ENCODE measurements at places on chromosomes 3 and 15. TPM values are rescaled to one million over a fixed set of nuclear protein-coding genes. Genes with fewer than 3 reads are reported as not detected.
A peak's percentile ranks its signal among the peaks of the same experiment; 100 is the strongest.

SCG3 gene
- total RNA-seq, result not detected

HOMER2 gene
- 18.5 TPM for total RNA-seq

ACTRT3 gene
- 0.67 TPM for total RNA-seq

SNTN gene
- total RNA-seq, result not detected

ASB14 gene
- not detected for total RNA-seq

C3orf80 gene
- not detected for total RNA-seq

DNA sequence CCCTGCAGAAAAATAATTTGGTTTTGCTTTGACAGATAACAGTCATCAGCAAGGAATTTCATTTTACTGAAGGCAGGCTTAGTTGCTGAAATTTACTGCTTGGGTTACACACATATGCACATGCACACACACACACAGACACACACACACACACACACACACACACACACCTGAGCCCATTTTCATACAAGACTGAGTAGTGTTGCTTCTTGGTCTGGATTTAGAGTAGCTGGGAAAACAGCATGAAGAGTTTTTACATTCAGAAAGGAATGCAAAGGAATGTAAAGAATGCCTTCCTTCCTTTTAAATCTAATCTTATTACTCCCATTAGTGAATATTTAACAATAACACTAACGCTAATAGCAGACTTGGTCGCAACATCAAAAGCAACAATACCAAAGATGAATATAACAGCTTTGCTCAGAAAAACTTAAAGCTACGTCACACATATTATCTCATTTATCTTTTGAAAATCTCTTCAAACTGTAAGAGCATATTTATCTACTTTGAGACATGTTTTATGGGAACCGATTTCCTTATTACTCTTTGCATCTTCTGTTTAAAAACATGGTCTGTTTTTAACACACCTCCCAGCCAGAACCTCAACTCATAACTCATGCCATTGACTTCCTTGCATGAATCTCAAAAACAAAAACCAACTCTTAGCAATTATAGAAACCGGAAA is 32.5 kb downstream of the RFTN1 start:
- DNase-seq, result no peak

DNA sequence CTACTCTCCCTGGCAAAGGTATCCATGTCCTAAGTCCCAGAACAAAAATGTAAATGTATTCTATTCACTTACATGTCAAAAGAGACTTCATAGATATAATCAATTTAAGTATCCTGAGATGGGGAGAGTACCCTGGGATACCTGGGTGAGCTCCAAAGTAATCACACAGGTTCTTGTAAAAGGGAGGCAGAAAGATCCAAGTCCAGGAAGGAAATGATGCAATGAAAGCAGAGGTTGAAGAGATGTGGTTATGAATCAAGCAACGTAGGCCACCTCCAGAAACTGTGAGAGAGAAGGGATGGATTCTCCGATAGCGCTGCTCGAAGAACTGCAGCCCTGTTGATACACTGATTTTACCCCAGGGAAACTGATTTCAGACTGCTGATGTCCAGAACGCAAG is 93.9 kb upstream of the VGLL3 start:
- no peak for DNase-seq

GRCh38 chr15:24878153-24878552 is 76.6 kb upstream of the SNRPN start:
- DNase-seq, result no peak

DNA sequence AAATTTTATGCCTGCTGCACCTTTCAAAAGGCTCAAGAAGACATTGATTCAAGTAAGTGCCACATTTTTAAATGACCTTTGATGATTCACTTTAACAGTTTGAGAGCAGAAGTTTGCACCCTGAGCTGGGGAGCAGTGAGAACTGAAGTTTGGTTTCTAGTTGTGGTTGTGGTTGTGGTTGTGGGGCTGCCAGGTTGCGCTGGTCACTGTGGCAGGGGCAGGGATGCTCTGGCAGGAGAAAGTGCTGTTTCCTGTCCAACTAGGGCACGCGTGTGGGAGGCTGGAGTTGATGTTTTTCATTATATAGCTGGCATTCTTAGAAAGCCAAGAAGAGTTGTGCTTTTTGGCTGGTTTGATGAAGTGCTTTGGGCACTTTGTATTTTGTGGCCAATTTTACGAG is 339.7 kb upstream of the NR2F2 start:
- DNase-seq, result no peak

DNA sequence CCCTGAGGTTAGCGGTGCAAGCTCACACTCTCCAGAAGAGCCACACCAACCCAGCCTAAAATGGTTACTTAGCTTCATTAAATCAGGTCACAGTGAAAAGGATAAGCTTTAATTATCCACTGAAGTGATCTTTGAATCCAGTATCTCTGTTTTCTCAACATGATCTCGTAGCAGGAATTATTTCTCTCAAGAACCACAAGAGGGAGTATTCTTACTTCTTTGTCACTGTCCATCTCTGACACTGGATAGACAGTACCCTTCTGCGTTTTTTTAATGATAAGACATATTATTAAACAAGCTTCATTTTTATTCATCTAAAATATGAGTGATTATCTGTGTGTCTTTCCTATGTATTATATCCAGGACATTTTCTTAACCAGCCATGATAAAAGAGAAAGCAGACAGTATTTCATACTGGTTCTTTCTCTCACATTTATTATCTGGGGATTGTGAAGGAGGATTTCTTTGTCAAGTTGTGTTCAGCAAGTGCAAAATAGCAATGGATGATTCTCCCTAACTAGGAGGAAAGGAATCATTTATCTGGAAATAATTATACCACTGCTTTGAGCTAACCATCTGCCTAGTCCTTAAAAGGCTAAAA is 105.4 kb upstream of the CCDC54 start:
- peak; percentile 26 for DNase-seq

DNA sequence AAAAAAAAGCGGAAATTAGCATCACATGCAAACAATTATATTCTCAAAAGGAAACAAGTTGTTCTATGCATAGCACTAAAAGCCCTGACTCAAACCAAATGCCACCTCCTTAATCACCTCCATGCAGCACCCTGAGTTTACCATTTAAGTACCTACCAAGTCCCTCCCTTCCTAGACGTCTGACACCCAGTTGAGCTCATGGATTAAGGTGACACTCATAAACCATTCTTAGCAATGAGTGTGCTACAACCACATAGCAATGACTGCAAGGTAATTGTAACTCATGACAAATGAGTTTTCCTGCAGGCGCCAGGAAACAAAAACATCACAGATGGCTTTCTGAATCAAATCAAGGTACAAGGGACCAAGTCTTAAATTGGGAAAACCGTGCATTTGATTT is 32.0 kb downstream of the WWTR1 start:
- no peak for DNase-seq

DNA sequence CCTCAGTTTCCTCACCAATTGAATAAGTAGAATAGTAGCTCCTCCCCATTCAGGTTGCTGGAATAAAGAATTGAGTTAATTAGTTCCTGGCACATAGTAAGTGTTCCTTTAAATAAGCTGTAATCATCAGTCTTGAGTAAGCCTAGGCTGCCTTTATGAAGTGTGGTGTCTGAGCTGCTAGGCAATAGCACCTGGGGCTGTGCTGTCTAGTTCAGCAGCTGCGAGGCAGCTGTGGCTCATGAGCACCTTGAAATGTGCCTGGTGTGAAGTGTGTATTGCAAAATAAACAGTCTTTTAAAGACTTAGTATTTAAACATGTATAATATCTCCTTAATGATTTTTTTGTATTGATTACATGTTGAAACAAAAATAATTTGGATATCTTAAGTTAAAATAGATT is 77.6 kb downstream of the TOP2B start:
- no peak for DNase-seq

DNA sequence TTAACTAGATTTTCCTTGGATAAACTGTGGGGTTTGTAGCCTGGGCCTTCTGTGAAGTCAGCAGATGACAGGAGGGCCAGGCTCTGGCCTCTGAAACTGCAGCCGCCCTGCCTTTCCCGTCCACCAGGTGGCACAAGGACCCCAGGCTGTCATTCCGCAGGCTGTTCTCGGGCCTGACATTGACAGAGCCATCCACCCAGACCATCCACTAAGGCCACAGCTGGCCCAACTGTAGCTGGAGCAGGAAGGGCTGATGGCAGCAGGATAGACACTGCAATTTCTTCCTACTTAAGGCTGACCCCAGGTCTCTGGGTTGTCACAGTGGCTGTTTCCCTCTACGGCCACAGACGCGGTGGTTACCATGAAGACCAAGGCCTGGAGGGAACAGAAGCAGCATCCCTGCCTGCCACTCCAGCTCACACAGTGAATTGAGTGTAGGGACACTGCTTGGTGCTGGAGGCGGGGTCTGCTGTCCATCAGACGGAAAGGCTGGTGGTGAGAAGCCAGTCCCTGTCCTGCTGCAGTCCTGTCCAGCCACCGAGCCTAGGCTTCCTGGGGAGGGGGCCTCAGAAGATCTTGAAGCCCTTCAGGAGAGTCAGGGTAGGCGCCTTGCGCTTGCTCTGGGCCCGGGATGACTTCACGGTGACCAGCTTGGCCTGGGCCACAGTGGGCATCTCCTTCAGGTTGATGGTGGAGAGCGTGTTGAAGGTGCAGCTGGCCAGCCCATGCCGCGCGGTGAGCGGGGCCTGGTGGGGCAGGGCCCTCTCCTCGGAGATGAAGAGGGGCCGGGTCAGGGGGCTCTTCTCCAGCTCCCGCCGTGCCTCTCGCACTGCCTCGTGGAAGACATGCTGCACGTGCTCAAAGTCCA is 9.4 kb downstream of the SLC51B start:
- DNase-seq, result peak; percentile 61

GRCh38 chr3:149506540-149506939 is 32.0 kb downstream of the TM4SF4 start:
- no peak for DNase-seq

DNA sequence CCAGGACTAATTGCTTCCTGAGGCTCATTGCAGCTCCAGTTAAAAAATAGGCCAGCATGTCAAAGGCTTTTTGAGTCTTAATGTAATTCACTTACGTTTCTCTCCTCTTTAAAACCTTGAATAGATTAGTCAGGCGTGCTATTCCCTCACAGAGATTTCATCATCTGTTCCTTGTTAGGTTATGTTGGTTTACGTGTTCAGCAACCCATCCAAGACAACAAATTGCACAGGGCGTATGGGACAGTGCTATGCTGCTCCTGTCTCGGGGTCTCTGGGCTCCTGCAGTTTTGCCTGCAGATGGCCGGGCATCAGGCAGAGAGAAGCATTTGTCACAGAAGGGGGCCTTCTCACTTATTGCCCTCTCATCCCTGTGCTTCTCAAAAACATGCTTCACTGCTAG is 117.1 kb downstream of the CHDH start:
- no peak for DNase-seq

GRCh38 chr3:29153811-29154210 is 127.1 kb upstream of the RBMS3 start:
- no peak for DNase-seq

GRCh38 chr3:11954312-11954934 is 49.8 kb upstream of the SYN2 start:
- no peak for DNase-seq

DNA sequence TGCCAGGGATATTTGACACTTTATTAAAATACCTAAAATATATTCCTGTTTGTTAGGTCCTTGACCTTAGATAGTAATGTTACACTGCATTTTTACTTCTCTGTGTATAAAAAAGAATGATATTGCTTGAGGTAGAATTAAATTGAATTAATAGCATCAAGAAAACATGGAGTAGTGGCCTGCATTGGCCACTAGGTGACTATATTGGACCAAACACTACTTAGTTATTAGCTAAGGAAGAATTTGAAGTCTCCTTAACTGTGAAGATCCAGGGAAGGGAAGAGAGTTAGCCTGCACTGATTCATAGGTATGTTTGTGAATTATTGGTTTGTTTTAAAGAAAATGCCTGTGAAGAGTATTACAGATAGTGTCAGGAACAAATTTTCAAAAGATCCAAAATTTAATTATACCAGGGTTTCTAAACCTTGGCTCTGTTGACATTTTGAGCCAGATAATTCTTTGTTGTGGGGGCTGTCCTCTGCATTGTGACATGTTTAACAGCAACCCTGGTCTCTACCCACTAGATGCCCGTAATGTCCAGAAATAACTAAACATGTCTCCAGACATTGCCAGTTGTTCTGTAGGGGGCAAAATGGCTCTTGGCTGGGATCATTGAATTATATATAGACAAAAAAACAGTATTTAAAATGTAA is 103.6 kb upstream of the THSD4 start:
- peak; percentile 37 for DNase-seq

- no peak for DNase-seq
Measured at GRCh38 chr3:29416514-29416913, 135.6 kb downstream of the RBMS3 start.

DNA sequence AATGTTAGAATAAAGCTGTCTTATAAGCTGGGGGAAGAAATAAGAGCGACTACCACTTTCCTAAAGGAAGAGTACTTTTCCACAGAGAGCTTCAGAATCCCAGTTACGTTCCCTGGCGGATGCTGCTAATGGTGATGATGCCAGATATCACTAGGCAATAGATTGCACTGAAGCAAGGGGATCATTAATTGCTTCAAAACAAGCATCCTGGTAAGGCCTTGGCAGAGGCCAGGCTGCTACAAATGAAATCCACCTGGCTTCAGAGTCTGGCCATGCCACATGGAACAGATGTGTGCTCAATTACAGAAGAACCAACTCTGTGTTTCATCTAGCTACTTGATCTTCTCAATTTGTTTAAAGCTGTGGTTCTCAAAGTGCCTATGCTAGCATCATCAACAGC is 129.2 kb upstream of the IL12A start:
- no peak for DNase-seq

GRCh38 chr15:61764141-61764540 is 296.1 kb downstream of the VPS13C start:
- DNase-seq, result no peak

GRCh38 chr3:42339321-42339720 is 71.1 kb downstream of the LYZL4 start:
- DNase-seq, result no peak

DNA sequence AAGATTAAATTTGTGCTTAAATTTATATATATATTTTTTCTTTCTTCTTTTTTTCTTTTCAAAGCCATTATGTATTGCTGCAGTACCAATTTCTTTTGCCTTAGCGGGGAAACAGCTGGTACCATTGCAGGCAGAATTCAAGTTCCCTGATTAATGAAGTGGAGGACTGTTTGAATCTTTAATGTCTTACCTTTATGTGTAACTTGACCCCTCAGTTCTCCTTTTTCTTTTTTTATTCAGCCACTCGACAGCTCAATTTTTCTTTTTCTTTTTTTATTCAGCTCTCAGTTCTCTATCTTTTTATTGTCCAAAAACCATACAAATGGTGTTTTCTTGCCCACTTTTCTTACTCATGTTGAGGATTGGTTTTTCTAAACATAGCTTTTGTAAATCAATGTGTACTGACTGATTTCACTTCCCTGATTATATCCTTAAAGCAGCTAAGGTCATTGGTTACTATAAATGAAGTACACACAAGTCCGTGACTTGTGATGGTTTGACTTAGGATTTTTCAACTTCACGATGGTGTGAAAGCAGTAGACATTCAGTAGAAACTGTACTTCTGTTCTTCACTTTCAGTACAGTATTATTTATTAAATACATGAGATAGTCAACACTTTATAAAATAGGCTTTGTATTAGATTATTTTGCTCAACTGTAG is 22.8 kb downstream of the ATP2C1 start:
- no peak for DNase-seq

- no peak for DNase-seq
Measured at GRCh38 chr3:12894629-12895028, 53.3 kb upstream of the RPL32 start.

- no peak for DNase-seq
Measured at GRCh38 chr15:72864681-72865080, 81.1 kb upstream of the ADPGK start.

- DNase-seq, result no peak
Measured at GRCh38 chr3:86182606-86183005, 808.3 kb downstream of the VGLL3 start.

Measured in NCI-H460 (cell line).